ENCODE measurements at places on chromosomes 12 and 14. TPM values are rescaled to one million over a fixed set of nuclear protein-coding genes. Genes with fewer than 3 reads are reported as not detected.

The CCDC175 gene
- not detected for total RNA-seq

The SLC10A1 gene
- total RNA-seq: not detected

The ZDHHC22 gene
- total RNA-seq: 0.09 TPM

The KRT5 gene
- total RNA-seq: 0.66 TPM

The GALNT9 gene
- total RNA-seq: 0.93 TPM

The TCL1B gene
- not detected for total RNA-seq

The KRT3 gene
- not detected for total RNA-seq

The AQP2 gene
- total RNA-seq: not detected

The ABCD4 gene
- 33.5 TPM for total RNA-seq

The FLRT2 gene
- 78.3 TPM for total RNA-seq

The SLC25A47 gene
- total RNA-seq: 0.09 TPM

The PTGES3 gene
- total RNA-seq: 73.6 TPM

The RARG gene
- 17.5 TPM for total RNA-seq

The NTF3 gene
- total RNA-seq: 2.2 TPM

The PIWIL1 gene
- total RNA-seq: 0.13 TPM

The SMCO2 gene
- total RNA-seq: not detected

The VTI1B gene
- total RNA-seq: 52.8 TPM

The EPYC gene
- total RNA-seq: 0.04 TPM

The PPM1H gene
- 3.3 TPM for total RNA-seq

The PLD4 gene
- total RNA-seq: 3.1 TPM

The ACACB gene
- 10.3 TPM for total RNA-seq

The SLC41A2 gene
- 13.4 TPM for total RNA-seq

The MTRFR gene
- total RNA-seq: 9.7 TPM

The FAM181A gene
- total RNA-seq: not detected

The MAP3K9 gene
- 0.13 TPM for total RNA-seq

The CLEC2D gene
- total RNA-seq: 8.5 TPM

The KRT78 gene
- total RNA-seq: not detected

The CNIH1 gene
- 101 TPM for total RNA-seq

The B4GALNT1 gene
- 1.4 TPM for total RNA-seq

The OTOGL gene
- total RNA-seq: 0.40 TPM

The LRRC10 gene
- total RNA-seq: not detected

The NTN4 gene
- total RNA-seq: 25.0 TPM

The COPS7A gene
- total RNA-seq: 53.6 TPM

The COQ6 gene
- 36.8 TPM for total RNA-seq

The KRT71 gene
- not detected for total RNA-seq

The CFAP54 gene
- 0.35 TPM for total RNA-seq

The CPNE6 gene
- total RNA-seq: not detected

The GPR68 gene
- total RNA-seq: 0.35 TPM

The NYNRIN gene
- total RNA-seq: 16.5 TPM

The CLEC9A gene
- total RNA-seq: 0.18 TPM

The FGF23 gene
- total RNA-seq: 0.04 TPM

The TAS2R31 gene
- 5.5 TPM for total RNA-seq

The IL22 gene
- total RNA-seq: not detected

The C1QL4 gene
- total RNA-seq: 0.27 TPM

The ANKRD33 gene
- total RNA-seq: 0.04 TPM

The SCAF11 gene
- 84.5 TPM for total RNA-seq

The CD163L1 gene
- 9.4 TPM for total RNA-seq

The BDKRB2 gene
- 3.5 TPM for total RNA-seq

The MYF5 gene
- 31.1 TPM for total RNA-seq

The ACOT4 gene
- 0.31 TPM for total RNA-seq

The SOAT2 gene
- 0.04 TPM for total RNA-seq

The LYZ gene
- 11.3 TPM for total RNA-seq

The PELI2 gene
- total RNA-seq: 4.7 TPM

The FOXN4 gene
- 0.04 TPM for total RNA-seq

The FBLN5 gene
- 31.5 TPM for total RNA-seq

The RDH5 gene
- 22.0 TPM for total RNA-seq

The MAPKAPK5 gene
- 34.2 TPM for total RNA-seq

The ASCL1 gene
- 0.04 TPM for total RNA-seq

The MGST1 gene
- total RNA-seq: 4.1 TPM
